ENCODE measurements at places on chromosomes 7 and 10.

- no peak for DNase-seq
Measured at GRCh38 chr7:142579946-142580345, 169.3 kb upstream of the PRSS1 start.

DNA sequence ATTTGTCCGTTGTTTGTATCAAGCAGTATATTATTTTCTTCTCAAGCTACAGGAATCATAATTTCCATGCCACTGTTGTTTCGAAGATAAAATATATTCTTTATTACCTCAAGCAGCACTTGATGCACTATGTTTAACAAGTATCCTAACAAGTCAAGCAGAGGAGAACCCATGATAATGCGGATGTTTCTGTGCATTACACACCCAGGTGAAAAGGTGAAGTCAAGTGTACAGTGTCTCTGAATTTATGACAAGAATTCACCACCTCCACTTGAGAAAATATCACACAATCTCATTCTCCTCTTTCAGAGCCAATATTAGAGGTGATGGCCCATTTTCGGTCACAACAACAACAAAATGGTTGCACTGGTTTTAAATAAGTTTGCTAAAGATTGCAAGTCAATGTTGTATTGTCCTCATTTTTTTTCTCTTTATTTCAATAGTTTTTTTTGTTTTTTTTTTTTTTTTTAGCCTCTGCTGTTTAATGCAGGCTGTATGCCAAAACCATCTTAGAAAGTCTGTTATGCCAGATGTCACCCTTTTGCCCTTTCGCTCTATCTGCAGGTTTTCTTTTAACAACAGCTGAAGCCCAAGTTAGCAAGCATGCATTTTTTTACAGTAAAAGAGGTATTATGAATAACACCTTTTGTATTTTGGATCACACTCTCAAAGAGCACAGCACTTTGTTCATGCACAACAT, 568.7 kb upstream of the LRRN3 start:
- no peak for DNase-seq

DNA sequence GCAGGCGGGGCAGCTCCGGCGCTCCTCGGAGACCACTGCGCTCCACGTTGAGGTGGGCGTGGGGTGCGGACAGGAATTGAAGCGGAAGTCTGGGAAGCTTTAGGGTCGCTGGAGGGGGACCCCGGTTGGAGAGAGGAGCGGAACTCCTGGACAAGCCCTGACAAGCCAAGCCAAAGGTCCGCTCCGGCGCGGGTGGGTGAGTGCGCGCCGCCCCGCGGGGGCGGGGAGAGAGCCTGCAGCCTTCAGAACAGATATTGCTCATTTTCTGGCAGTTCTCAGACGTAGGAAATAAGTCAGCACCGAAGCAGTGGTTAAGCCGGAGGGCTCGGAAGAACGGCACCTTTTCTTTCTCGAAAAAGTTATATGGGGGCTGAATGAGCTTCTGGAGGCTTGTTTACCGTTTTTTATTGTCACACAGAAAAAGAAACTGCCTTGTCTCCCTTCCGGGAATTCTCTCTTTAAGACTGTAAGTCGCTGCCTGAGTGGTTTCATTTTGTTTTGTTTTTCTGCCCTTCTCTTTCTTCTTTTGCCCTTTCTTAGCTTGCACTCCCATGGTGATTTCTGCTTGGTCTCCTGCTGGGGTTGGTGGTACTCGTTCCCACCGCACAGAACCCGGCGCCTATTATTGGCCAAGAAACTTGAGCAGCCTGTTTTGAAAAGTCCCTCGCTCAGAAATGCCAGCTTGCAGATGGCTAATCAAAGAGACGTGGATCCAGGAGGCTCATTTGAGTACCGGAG, 732 bp downstream of the FAS start:
- DNase-seq, result peak; percentile 42

- DNase-seq, result no peak
Measured at GRCh38 chr10:18306031-18306430, 165.8 kb downstream of the CACNB2 start.

DNA sequence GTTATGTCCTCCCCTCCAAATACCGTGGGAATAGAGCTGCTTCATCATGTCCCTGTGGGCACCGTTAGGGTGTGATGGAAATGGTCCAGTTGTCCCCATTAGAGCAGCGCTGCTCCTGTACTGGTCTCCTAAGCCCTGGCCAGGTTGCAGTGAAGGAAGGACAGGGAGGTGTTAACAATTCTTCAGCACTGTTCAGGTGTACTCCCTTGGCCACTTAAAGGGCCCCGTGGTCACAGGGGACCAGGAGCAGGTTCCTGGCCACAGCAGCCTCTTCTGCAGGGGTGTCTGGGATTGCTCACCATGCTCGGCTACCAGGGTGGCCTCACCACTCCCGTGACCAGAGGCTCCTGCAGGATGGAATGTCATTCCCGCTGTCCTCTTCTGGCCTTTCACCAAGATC, 65.8 kb downstream of the MINDY4 start:
- no peak for DNase-seq

- DNase-seq, result no peak
Measured at GRCh38 chr10:14826076-14826829, 11.6 kb downstream of the CDNF start.

GRCh38 chr10:123496375-123496774, 169.8 kb upstream of the GPR26 start:
- no peak for DNase-seq

GRCh38 chr10:124251317-124252065, 158.1 kb upstream of the CHST15 start:
- DNase-seq, result no peak

GRCh38 chr7:27193335-27194001, 6.4 kb downstream of the HOXA13 start:
- DNase-seq, result no peak

GRCh38 chr10:9781666-9782065, 1236.0 kb upstream of the CELF2 start:
- DNase-seq, result no peak

DNA sequence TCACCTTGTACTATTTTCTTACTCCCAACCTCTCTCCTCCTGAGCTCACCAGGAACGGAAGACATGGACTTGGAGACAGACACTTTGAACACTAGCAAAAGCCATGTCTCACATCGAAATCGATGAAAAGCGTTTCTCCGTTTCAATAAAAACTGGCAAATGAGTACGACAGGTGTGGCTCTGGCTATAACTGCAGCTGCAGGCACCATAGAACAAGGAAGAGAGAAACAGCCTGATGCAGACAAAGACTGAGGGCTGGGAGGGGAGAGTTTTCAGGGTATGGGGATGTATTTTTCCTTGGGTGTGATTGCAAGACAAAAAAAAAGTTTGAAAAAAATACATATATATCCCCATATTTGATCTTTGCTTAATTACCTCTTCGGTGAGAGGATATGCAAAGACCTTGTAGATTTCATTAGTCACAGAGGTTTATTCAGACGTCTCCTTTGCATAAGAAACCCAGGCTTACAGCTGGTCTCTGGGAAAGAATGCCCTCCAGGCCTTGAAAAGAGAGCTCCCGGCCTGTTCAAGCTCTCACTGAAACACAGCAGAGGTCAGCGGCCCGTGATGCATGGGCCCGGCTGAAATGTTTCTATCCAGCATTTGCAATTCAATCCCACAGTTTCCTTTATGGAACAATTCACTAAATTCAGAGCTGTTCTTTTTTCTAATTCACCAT, 63.1 kb downstream of the TLL2 start:
- no peak for DNase-seq

Measured in dorsolateral prefrontal cortex (tissue), 122 donors.